ENCODE measurements at places on chromosomes 3 and 15. TPM values are rescaled to one million over a fixed set of nuclear protein-coding genes. Genes with fewer than 3 reads are reported as not detected.

LRRC49 gene
- 8.5 TPM for total RNA-seq

ROBO1 gene
- total RNA-seq, result 24.7 TPM

CADM2 gene
- 2.8 TPM for total RNA-seq

EPHA6 gene
- 7.3 TPM for total RNA-seq

CPN2 gene
- total RNA-seq, result not detected

ZDHHC23 gene
- 5.1 TPM for total RNA-seq

SCG5 gene
- total RNA-seq, result 0.95 TPM

GOLGA6B gene
- not detected for total RNA-seq

GRCh38 chr15:100653608-100654007 lies 51.2 kb downstream of the ASB7 start:
- no peak for DNase-seq

- no peak for DNase-seq
These were observed 759 bp upstream of the ARID3B start for GRCh38 chr15:74540161-74540760.

GRCh38 chr3:70298385-70298784 lies 14.1 kb downstream of the MDFIC2 start:
- no peak for DNase-seq

DNA sequence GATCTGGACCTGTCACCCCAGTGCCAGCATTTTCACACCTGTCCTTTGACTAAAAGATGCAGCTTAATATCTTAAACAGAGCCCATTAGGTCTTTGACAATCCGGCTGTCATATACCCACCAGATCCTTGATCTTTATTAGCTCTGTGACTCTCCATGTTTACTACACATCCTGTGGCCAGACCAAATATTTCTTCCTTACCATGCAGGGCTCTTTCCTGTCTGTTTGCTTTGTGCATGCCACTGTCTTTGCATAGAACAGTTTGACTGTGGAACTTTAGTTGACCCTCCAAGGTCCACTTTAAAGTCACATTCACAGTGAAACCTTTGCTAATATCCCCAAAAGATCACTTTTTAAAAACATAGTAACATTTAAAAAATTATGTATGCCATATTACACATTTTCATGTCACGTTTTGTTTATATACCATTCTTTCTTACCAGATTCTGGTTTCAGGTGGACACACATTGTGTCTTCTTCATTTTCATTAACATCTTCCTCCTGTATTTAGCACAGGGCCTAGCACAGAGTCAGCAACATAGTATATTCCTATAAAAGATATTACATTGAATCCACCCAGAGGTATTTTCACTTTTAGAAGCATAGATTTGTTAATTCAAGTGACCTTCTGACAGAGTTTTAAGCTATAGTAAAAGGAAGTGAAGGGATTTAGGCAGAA lies 95.8 kb downstream of the RAP2B start:
- peak; percentile 31 for DNase-seq

DNA sequence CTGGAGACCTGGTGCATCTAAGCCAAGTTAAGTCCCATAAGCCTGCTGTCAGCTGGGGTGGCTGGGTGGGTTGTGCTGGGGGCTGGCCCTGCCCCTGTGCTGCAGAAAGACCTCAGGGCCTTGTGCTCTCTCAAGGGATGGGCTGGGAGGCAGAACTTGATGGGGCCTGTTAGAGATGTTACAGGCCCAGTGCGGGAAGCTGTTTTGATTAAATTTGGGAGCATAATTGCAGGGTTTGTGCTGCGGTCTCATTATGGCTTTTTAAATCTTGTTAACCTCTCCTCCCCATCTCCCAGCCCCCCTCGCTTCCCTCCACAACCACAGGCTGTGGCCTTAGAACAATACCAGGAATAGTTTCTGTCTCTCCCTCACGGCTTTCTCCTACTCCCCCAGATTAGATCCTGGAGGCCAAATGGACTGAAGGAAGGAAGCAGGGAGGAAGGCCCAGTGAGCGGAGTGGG lies 87.6 kb upstream of the TLE3 start:
- no peak for DNase-seq

GRCh38 chr15:68609629-68610028 lies 30.8 kb downstream of the CORO2B start:
- no peak for DNase-seq

GRCh38 chr15:58666957-58667356 lies 82.5 kb downstream of the ADAM10 start:
- DNase-seq, result no peak
